Mesenteric fat pad (tissue), 1 donor: ENCODE measurements at places on chromosomes 1 and 21. TPM values are rescaled to one million over a fixed set of nuclear protein-coding genes. Genes with fewer than 3 reads are reported as not detected.

Gene ITPKB
- 34.9 TPM for total RNA-seq

Gene TENT5C
- 2.5 TPM for total RNA-seq

Gene CD34
- 45.5 TPM for total RNA-seq

Gene RHOU
- 29.5 TPM for total RNA-seq

Gene PTPRC
- total RNA-seq: 65.8 TPM

Gene BRINP3
- total RNA-seq: not detected

Gene TXNIP
- total RNA-seq: 692 TPM

Gene SYTL1
- 1.9 TPM for total RNA-seq

Gene PLCH2
- total RNA-seq: 0.55 TPM

Gene DPYD
- total RNA-seq: 48.6 TPM

Gene VSIG8
- total RNA-seq: not detected
